Stimulated activated CD8-positive, alpha-beta memory T cell treated with anti-CD3 and anti-CD28 coated beads, Interleukin-7, amount 100 ng/mL, for 1 hour (primary cell): ENCODE measurements at places on chromosomes 2 and 18.

GRCh38 chr18:13810950-13811485 lies 12.9 kb upstream of the MC5R start:
- DNase-seq = no peak

- DNase-seq = no peak
Observed at GRCh38 chr2:157792335-157793052, 83.6 kb downstream of the ACVR1 start.

DNA sequence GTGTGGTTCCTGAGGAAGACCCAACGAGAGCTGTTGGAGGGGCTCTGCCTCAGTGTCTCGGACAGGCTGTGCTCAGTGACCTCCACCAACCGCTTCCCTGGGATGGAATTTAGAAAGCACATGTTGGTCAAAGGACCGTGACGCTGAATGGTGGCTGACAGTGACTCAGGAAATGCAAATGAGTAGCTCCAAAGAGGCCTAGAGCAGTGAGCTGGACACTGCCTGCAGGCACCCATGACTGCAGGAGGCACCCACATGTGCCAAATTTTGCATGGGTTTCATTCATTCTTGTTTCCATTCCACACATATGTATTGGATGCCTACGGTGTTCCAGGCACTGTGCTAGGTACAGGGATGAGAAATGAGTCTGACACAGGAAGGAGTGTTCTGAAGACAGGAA lies 46.4 kb downstream of the ACKR3 start:
- no peak for DNase-seq

DNA sequence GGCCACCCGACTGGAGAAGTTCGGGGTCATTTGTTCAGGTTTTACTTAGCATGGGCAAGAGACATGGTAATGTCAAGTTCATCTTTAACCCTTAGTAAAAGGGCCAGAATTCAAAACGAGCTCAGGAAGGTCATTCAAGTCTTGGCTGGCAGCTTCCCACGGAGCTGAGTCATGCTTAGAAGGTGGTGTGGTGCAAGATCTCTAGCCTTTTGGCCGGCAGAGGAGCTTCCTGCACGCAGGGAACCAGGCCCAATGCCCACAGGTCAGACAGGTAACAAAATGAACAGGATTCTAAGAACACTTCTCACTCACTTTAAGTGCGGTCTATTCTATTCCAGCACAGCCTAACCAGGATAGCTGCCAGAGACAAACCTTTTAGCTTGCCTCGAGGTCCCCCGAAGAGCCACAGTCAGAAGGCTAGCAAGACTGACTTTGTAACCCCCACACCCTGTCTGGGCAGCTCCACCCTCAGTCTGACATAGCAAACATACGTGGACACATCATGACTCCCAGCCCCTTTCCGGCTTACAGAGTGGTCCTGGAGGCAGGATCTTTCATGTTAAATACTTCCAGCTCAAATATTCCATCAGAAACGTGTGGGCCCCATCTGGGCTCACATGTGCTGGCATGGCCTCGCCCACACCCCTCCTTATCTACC lies 292.7 kb downstream of the BCL11A start:
- DNase-seq = no peak

- no peak for DNase-seq
Observed at GRCh38 chr2:158650646-158651357, 144.3 kb upstream of the DAPL1 start.

GRCh38 chr2:105428387-105429018 lies 29.7 kb upstream of the FHL2 start:
- no peak for DNase-seq

DNA sequence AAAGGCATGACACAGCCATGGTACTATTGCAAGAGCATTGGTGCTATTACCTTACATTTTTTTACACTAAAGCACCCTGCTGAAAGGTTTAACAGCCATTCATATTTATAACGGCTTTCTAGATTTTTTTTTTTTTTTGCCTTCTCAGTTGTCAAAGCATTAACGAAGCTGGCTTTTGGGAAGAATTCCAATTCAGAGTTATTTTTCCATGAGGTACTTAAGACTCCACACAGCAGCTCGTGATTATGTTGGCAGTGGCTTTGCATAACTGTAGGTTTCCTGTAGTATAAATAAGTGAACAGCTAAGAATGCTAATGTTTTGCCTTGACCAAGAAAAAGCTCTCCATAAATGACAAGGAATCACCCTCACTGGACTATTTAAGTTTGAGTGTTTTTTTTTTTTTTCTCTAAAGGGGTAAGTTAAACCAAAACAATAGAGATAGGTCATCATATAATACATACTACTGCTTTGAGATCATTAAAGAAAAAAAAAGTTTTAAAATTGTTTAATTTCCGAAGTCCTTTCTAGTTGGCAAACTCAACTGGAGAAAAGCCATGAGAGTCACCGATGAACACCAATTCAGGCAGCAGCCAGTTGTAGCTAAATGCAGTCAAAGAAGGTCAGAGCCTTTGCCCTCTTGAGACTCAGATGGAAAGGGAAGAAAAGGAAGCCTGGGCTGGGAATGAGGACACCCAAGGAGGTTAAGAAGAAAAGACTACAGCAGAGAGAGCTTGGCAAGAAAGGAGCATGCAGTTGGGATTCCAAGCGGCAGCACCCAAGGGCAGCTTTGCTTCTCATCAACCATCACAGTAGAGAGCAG lies 187.4 kb upstream of the NCKAP5 start:
- no peak for DNase-seq

DNA sequence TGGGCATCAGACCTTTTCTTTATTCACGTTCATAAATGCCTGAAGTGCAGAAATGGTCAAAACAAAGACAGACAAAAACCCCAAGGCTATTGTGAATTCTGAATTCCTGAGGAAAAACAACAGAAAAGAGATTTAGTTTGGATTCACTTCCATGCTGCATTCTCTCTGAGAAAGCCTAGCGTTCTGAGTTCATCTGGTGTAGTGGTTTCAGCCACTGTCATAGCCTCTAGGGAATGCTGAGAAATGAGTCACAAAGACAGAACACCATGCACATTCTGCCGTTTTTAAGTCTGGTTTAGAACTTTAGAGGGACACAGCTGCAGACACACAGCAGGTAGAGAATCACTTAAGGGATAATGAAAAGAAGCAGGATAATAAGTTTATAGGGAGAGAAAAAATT lies 93.8 kb downstream of the LRP1B start:
- DNase-seq = no peak

DNA sequence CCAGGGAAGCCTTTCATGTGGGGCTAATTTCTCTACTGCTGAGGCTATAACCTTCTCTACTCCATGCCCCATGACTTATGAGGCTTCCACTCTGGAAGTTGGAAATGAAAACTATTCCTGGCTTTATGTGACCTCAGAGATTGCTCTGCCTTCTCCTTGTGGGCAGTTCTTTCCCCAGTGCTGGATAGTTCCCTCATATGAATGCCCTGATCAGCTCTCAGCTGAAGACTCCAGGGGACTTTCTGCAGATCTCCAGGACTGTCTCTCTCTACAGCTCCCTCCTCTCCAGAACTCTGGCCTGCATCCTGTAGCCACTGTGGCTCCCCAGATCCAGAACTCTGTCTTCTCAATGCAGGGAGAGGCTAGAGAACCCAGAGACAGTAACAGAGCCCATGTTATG lies 235.1 kb downstream of the SEPTIN10 start:
- DNase-seq = no peak

DNA sequence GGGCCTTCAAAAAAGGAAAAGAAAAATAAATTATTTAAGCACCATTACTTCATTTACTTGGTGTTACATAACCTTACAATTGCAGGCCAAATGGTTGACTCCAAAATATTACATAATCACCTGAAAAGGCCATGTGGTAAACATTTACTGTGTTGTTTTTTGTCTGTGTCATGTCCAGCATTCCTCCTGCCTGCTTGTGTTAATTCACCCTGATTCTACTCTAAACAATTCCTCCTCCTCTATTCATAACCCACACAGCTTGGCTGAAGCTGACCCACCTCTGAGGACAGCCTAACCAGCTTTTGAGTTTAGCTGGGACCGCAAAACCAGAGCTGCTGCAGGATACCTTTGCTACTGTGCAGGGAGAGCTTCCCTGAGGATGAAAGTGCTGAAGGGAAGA lies 35.4 kb downstream of the TMX3 start:
- no peak for DNase-seq

DNA sequence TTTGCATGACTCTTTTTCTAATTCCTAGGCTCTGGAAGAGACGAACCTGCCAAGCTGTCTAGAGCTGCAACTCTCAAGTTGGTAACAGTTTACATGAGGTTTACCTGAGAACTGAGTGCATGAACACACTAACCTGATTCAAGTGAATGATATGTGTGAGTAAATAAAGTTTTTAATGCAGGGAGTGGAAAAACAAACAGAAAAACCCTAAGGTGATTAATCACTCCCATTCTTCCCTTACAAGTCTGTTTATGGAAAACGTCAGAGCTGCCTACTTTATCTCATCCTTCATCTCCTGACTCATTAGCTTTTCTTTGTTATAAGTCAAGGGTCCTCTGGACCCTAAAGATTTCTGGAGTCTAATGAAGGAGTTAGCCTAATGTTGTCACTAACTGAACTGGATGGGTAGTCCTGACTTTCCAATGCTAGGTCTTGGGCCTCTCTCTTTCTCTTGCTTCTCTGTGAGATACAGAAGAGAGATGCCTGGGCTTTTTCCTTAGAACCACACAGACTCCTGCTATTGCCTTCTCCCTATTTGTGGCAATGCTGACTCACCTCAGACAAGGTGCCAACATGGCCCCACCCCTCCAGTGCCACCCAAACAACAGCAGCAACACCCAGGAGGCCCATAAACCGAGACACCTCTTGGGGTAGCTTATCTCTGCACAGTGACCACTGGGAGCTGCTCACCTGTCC lies 952.4 kb downstream of the EPHA4 start:
- no peak for DNase-seq

DNA sequence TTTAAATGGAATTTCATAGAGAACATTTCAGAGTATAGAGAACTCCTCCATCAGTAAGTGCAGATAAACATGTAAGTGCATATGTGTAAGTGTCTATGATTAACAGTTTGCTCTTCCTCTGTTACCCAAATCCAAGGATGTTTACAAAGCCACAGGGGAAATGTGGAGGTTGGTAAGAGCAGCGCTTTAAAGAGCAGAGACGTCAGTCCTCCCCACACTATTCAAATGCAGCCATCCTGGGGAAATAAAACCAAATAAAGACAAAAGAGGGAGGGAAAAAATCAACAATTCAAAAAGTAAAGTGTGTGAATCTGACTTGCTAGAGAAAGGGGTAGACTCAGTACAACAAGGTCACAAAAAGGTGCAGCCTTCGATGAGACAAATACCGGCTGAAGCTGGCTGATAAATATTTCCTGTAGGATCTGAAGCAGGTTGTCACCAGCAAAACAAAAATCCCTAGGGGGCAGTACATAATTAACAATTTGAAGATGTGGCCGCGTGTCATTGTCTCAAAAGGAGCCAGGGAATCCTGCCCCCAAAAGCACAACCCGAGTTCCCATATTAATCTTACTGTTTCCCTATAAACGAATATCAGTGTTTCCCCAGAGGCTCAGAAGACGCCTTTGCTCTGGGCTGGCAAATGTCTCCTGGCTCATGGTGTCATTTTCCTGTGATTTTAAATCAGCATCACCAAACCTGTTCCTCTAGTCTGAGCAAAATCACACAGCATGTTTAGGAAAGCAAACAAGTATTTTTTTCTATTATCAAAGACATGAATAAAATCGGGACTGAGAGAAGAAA lies 216.5 kb downstream of the CDCA7 start:
- no peak for DNase-seq

GRCh38 chr2:68248361-68248760 lies 4.0 kb downstream of the PPP3R1 start:
- DNase-seq = no peak

GRCh38 chr2:207926989-207927300 lies 98.4 kb downstream of the PLEKHM3 start:
- DNase-seq = no peak
